ENCODE measurements at places on chromosomes 1 and 21.

DNA sequence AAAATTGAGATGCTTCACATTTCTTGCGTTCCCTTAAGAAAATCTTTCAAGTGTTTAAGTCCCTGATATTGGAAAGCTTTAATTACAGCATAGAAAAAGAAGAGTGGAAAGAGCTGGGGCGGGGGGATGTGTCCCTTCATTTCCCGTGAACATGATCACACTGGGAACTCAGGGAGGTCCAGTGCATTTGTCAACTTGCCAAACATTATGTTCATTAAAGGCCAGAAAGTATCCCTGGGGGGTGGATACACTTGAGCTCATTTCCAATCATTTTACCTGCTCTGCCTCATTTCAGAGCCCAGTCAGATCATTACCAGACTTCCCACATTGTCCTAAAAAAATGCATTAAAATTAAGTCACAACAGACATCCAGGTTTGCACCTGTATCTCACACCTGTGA lies 123.6 kb upstream of the KCNJ15 start:
- no peak for DNase-seq

- no peak for DNase-seq
These were observed 6.6 kb upstream of the ACTRT2 start for GRCh38 chr1:3014443-3015268.

- DNase-seq: peak; percentile 5
These were observed 4.8 kb upstream of the MCOLN2 start for GRCh38 chr1:85001742-85002141.

- DNase-seq: peak; percentile 58
These were observed 56.8 kb downstream of the ECE1 start for GRCh38 chr1:21233490-21233889.
